ENCODE measurements at places on chromosomes 4 and X.
A peak's percentile ranks its signal among the peaks of the same experiment; 100 is the strongest.

DNA sequence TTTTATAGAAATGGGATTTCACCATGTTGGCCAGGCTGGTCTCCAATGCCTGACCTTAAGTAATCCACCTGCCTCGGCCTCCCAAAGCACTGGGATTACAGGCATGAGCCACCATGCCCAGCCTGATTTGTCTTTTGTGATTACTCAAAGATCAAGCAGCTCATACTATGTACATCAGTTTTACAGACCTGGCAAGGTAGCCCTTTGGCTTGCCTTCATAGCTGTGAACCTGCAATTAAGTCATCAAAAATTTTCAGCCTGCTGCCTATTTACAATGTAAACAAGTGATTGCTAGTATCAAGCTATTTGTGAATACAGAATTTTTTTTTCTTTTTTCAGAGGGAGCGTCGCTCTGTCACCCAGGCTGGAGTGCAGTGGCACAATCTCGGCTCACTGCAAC is 46.2 kb downstream of the GSX2 start:
- DNase-seq = no peak

DNA sequence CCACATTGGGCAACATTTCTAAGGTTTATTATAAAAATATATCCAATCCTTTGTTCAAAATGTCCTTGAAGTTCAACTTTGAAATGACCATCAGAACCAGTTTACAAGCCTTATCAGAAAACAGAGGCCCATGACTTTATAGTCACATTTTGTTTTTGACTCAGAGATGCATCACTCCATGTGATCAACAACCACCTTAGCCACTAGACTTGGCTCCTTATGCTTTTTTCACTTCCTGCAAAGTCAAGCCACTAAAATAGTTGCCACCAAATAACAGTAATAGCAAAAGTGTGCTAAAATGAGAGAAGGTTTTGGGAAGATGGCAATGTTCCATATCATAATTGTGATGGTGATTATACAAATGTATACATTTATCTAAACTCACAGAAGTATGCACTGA is 181.7 kb downstream of the MAML3 start:
- no peak for DNase-seq

- DNase-seq = peak; percentile 82
Measured at GRCh38 chr4:40731792-40732245, 17.9 kb upstream of the NSUN7 start.

DNA sequence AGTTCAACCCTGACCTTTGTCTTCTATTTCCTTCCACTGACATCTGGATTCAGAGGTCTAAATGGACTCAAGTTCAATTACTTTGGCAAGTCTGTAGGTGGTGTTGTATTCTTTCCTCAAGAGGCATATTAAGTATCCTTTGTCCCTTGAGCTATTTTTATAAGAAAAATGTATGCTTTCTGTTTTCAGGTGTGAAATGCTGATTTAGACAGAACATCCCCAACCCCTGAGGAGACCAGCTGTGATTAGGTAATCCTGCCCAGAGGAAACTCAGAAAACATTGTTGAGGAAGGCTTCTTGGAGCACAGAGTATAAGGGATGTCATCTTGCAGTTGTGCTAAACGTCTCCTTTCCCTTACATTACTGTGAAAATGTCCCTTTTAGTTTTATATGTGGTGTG is 46.6 kb upstream of the EGFL6 start:
- no peak for DNase-seq

DNA sequence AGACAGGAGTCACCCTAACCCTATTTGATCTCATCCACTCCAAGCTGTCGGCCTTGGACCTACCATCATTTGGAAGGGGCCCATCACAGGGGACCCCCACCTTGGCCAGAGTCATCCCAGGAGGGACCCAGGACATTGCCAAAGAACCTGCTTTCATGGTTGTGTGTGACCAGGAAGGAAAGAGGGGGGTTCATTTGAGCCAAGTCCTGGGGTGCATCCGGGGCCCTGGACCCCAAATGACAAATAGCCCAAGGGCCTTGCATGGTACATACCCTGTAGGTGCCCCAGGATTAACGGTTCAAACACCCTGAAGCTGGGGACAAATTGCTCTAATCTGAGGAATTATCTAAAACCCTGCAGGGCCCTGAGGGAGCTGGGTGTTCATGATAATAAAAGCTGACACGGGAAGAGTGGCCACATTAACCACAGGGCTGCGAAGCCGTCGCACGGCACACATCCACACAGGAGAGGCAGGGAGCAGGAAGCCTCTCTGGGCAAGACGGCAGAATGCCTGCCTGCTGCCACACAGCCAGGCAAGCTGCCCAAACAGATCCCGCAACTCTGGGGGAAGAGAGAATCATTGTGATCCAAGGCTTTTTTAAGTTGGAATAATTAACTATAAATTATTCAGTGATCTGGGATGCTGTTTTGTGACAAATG is 28.2 kb upstream of the PPP2R2C start:
- DNase-seq = no peak

- DNase-seq = peak; percentile 57
Measured at GRCh38 chr4:114780205-114780604, 181.6 kb downstream of the UGT8 start.

- DNase-seq = peak; percentile 59
Measured at GRCh38 chrX:49838374-49838773, 9.3 kb downstream of the PAGE4 start.

DNA sequence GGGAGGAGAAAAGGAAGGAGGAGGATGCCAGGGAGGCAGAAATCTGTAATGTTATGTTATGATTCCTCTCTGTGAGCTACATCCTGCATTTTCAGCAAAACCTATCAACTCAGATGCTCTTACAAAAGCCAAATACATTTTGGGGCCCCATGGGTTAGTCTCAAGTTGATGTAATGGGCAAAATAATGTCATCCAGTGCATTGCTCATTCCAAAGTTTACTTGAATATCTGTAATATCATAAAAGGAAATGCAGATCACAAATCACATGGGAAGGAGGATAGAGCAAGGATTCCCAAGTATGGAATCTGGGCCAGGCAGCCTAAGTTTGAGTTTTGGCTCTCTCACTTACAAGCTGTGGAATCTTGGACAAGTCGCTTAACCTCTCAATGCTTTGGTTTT is 74.9 kb upstream of the SOD3 start:
- no peak for DNase-seq

- DNase-seq = no peak
Measured at GRCh38 chr4:47198791-47199190, 167.4 kb downstream of the GABRB1 start.

DNA sequence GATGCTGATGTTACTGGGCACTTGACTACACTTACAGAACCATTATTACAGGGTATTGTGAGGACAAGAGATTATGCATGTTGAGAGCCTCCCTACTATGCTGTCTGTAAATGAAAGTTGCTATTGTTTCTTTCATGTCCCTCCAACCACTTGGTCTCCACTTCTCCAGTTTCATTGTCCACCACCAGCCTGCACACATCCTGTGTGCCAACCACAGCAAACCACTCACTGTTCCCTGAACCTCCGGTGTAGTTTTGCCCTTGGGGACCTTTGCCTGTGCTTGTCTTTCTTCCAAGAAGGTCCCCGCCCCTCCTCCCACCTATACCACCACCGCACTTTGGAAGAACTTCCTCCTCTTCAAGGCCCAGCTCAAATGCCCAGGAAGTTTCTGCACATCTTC is 43.1 kb upstream of the AFF2 start:
- DNase-seq = no peak

- peak; percentile 49 for DNase-seq
Measured at GRCh38 chrX:132615391-132616131, 126.7 kb upstream of the MBNL3 start.

GRCh38 chrX:108736509-108737479 is at the start of gene IRS4:
IRS4 (minus strand) TSS chrX:108736563.
- DNase-seq = no peak

GRCh38 chrX:63402106-63402505 is 51.0 kb upstream of the SPIN4 start:
- DNase-seq = no peak

- no peak for DNase-seq
Measured at GRCh38 chrX:42803320-42803719, 25.4 kb upstream of the PPP1R2C start.

DNA sequence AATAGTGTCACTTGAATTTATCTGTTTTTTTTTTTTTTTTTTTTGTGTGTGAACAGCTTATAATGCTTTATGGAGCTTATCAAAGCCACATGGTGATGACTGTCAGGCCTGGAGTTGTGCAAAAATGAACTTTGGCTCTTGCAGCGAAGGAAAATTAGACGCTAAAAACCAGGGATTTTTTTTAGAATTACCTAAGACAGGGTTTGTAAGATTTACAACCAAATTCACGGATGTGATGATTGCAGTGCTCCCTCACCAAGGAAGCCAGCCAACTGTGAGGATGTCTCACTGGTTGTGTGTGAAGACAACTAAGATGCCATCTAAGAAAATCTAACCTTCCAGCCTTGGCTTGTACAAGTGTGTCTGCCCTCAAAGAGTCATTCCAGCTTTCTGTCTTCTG is 127.1 kb upstream of the SLC4A4 start:
- DNase-seq = no peak

DNA sequence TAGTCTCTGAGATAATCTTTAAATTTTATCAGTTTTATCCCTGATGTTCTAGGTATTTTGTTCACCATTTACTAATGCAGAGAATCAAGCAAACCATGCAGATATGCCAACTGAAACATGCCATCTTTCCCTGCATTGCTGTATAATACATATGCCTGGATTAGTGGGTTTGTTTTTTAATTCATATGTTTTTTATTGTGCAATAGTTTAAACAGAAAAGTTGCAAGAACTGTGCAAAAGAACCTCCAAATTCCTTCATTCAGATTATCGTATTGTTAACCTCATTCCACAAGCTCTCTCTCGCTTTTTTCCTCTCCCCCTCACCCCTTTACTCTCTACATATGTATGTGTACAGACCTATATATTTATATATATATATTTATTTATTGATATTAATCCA is 244.6 kb downstream of the NKX6-1 start:
- no peak for DNase-seq

DNA sequence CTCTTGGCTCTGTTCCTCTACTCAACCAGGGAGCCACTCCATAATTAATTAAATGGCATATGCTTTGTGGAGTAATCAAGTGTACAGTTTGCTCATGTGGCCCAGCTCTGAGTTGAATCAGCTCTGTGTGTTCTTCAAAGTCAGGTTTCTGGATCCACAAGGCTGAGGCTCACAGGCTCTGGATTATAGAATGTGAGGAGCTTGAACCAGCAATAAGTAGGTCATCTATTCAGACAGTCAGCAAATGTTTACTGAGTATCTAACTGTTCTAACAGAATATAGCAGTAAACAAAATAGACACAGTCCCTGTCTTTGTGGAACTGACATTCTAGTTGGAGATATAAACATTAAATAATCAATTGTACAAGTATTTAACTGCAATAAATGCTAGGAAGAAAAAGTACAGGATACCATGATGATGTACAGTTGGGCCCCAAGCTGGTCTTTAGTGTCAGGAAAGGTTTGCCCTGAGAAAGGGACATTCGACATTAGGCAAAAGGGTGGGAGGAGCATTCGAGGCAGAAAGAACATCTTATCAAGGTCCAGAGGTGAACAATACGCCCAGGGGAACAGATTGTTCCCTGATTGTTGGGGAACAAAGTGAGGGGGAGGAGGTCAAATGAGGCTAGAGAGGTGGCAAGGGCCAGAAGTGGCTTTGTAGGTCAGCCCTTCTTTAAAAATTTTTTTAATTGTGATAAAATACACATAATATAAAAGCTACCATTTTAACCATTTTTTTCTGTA is 20.5 kb upstream of the TSR2 start:
- DNase-seq = no peak

DNA sequence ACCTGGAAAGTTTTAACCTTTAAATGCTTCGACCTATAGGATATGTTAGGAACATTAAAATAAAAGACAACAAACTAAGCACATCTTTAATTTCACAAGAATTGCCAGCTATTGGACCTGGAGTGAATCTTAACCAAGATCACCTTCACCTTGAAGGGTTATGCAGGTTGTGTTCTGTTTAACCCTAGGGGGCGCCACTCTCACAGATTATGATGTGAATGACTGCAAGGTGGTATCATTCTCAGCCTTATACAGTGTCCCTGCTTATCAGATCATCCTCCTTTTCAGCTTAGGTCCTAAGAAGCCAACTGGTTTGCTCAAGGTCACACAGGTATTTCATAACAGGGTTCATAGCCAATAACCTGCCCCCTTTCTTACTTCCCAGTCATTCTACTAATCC is 23.5 kb downstream of the INTS6L start:
- DNase-seq = peak; percentile 11

DNA sequence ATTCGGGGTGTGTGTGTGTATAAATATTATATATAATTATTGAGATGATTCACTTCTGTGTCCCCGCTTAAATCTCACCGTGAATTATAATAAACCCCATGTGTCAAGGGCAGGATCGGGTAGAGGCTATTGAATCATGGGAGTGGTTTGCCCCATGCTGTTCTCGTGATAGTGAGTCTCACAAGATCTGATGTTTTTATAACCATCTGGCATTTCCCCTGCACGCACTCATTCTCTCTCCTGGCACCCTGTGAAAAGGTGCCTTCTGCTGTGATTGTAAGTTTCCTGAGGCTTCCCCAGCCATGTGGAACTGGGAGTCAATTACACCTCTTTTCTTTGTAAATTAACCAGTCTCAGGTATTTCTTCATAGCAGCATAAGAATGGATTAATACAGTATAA is 851.4 kb upstream of the AGA start:
- no peak for DNase-seq

- peak; percentile 9 for DNase-seq
Measured at GRCh38 chrX:46589977-46590723, 16.6 kb downstream of the CHST7 start.

DNA sequence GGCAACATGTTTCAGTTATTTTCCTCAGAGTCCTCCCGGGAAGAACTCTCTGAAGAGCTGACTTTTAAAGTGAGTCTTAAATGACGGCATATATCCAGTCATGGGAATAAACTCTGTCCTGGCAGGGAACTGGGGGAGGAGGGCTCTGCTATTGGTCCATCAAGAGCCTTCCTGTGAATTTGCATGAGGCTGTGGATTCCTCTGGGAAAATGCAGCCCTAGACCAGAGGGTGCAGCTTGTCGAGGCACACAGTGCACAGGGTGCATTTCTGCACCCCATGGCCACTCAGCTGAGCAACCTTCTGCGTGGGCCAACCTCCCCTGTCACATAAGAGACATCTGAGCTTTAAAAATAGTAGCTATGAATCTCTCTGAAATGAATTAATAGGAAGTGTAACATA is 360.0 kb downstream of the GALNTL6 start:
- no peak for DNase-seq

DNA sequence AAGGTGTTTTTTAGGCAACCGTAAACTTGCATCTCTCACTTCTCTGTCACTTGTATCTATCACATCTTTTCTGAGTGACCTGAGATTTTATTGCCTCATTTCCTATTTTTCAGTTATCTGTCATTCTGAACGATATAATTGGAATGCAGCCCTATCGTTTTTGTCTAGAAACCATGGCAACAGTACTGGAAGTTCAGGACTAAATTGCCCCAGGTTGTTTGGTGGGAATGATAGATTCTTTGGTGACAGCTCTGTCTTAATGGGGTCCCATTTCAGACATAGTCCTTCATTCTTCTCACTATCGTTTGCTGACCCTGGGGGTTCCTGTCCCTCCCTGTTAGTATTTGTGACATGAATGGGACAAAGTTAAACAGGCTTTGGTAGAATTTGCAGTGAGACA is 267.7 kb upstream of the GALNT7 start:
- no peak for DNase-seq

GRCh38 chr4:76787898-76788297 is 110.0 kb downstream of the SOWAHB start:
- DNase-seq = no peak

Data from HT-29 (cell line).